ENCODE measurements at places on chromosomes 5 and 9. TPM values are rescaled to one million over a fixed set of nuclear protein-coding genes. Genes with fewer than 3 reads are reported as not detected.

The PCDH12 gene
- 0.50 TPM for total RNA-seq

The FAM200C gene
- 9.2 TPM for total RNA-seq

The ALAD gene
- total RNA-seq: 86.1 TPM

The UBE2QL1 gene
- total RNA-seq: 45.1 TPM

The NHP2 gene
- total RNA-seq: 92.8 TPM

DNA sequence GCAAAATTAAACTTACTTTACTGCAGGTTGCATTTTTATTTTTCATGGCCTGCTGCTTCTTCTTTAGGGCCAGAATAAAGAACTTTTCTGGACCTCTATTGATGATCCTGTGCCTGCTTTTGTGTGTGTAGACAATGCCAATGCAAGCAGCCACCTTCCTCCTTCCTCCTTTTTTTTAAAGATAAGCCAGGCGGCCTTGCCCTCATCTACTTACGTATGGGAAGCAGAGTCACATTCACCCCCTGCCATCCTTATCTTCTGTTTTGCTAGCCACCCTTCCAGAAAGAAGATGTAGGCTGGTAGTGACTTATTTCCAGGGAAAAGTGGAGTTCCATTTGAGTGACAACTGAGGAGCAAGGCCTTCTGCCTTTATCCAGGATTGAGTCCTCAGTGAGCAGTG, 122.9 kb downstream of the KDM4C start:
- no peak for DNase-seq

- no peak for DNase-seq
These were observed 490.4 kb downstream of the DNAH5 start for GRCh38 chr5:13454050-13454449.

DNA sequence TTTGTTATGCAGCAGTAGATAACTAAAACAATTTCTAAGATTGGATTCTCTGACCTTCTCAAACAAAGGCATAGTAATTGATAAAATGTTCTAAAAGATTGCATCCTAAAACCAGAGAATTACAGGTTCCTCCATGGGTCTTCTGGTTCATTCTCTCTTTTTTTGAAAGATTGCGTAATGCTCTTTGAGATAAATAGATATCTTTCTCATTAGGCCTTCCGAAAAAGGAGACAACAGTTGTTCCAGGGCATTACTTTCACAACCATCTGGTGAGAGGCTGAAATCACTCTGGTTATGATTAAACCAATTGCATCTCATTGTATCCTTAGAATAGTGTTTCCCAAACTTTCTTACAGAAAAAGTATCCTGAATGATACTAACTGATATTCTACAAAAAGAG, 174.7 kb upstream of the NREP start:
- DNase-seq: no peak

DNA sequence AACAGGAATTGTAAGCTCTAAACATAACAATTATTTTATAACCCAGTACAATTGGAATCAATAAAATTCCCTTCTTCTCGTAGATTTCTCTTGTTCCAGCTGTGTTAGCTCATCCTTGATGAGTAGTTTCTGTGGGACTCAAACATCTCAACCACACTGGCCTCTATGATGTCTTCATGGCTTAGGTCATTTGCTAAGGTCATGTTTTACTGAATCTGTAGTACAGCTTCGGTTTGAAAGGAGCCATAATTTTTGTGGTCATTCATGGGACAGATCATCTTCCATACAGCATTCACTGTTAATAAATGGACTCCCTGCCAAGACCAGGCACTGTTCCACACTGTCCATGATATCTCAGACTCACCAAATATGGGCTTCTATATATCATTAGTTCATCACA, 369.0 kb upstream of the RFX3 start:
- DNase-seq: no peak

- DNase-seq: peak; percentile 79
These were observed 142.3 kb downstream of the SMARCA2 start for GRCh38 chr9:2157277-2158110.

- DNase-seq: no peak
These were observed 68.6 kb upstream of the ADAMTS16 start for GRCh38 chr5:5071554-5071953.

GRCh38 chr9:87270848-87271234, 226.8 kb upstream of the DAPK1 start:
- no peak for DNase-seq

DNA sequence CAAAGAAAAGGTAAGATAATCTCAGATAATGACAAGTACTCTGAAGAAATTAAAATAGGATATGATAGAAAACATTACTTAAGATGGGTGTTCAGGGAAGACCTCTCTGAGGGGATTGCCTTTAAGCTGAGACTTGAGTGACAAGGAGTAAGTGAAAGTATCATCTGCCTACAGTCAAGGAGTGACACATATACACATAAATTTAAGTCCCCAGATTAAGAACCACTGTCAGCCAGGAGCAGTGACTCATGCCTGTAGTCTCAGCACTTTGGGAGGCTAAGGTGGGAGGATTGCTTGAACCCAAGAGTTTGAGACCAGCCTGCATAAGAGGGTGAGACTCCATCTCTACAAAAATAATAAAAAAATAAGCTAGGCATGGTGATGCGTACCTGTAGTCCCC, 19.7 kb upstream of the ANKHD1 start:
- DNase-seq: no peak

DNA sequence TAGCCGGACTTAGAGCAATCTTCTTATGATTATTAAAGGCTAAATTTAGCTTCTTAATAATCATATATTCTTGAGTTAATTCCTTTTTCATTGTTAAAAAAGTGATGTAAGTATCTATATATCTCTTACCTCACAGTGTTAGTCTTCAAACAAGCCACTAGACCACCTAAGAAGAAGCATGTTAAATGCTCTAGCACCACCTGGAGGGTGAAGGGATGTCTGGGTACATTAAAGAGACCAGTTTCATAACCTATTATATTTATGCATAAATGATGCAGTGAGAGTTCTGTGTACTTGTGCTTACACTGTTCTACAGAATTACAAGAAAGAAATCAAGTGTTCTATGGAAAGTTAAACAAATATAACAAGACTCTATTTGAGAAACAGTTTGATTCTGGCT, 55.9 kb upstream of the SLCO6A1 start:
- no peak for DNase-seq

GRCh38 chr9:38118862-38119438, 49.9 kb upstream of the SHB start:
- no peak for DNase-seq
